Immature natural killer cell (primary cell): ENCODE measurements at places on chromosomes 5 and 9. TPM values are rescaled to one million over a fixed set of nuclear protein-coding genes. Genes with fewer than 3 reads are reported as not detected.

- H3K36me3 ChIP-seq = no peaks in the 10 kb centered on the region
- no peak for DNase-seq
- no peaks in the 10 kb centered on the region for H3K4me1 ChIP-seq
- no peak overlapping the region for H3K27ac ChIP-seq
Measured at GRCh38 chr5:60512117-60512516, 187.8 kb downstream of the DEPDC1B start.

DNA sequence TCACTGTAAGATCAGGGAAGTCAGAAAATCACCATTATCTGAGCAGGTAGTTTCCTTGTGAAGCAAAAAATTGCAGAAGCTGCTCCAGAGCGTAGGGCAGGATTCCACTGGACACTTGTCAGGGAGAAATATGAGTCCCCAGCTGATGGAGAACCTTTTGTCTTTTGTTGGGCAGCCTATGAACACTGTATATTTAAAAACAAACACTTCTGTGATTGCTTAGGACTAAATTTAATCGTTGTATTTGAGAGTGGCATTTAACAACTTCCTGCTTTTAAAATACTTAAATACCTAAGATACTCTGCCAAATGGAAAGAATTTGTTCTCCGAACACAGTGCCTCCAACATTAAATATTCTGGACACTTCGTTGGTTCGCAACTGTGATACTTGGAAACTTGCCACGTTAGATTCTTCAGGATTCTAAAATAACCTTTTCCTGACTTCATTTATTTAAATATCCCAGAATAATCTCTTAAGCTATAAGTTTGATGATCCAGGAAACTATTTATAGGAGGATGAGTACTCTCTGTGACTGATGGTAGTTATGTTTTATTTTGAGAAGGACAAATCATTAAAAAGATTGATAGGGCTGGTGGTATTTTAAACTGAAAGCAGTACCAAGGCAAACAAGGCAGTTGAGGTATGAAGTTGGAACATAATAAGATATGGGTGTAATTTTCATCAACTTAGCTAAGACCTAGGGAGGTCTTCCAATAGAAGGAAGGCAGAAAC lies 2.7 kb upstream of the HSPA4 start:
- H3K27ac ChIP-seq = no peak overlapping the region
- peaks cover 7% of the 10 kb centered on the region for H3K27me3 ChIP-seq
- H3K4me1 ChIP-seq = peaks cover 36% of the 10 kb centered on the region
- peak overlapping the region; percentile 19 for H3K4me3 ChIP-seq
- H3K36me3 ChIP-seq = no peaks in the 10 kb centered on the region

DNA sequence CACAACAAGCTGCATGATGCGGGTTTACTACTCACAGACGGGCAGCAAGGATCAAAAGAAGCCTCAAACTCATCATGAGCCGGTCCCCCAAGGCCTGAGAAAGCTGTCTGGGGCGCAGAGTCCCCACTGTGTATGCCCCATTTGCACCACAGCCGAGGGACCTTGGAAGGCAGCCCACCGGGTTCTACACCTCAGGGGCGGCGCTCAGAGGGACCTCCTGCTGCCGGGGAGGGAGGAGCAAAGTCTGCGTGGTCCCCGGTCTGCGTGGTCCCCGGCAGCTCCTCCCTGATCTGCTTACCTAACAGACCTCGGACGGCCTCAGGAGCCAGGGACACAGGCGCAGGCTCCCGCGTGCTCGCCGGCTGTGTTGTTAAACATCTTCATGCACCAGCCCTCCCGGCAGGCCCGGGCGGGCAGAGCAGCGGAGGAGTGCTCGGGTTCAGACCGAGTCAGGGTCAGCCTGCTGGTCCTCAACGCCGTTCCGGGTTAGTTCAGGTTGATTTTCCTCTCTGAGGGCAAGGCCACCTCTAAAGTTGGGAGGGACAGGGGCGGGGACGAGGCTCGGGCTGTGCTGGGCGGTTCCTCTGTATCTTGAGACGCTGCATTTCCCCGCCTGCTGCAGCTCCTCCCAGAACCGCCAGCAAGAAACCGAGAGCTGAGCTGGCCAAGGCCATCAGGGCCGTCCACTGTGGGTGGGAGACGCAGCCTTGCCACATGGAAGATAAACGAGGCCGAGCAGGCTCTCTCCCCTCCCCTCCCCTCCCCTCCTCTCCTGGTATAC lies 74.6 kb downstream of the MRPL36 start:
- no peak for DNase-seq
- peaks cover 7% of the 10 kb centered on the region for H3K27me3 ChIP-seq
- no peak overlapping the region for H3K4me3 ChIP-seq
- H3K27ac ChIP-seq = no peak overlapping the region
- H3K36me3 ChIP-seq = no peaks in the 10 kb centered on the region

The ENTREP1 gene
- polyA plus RNA-seq = not detected

The FSD1L gene
- polyA plus RNA-seq = 0.26 TPM
